H9 (cell line): ENCODE measurements at places on chromosomes 13 and 19.
A peak's percentile ranks its signal among the peaks of the same experiment; 100 is the strongest.

DNA sequence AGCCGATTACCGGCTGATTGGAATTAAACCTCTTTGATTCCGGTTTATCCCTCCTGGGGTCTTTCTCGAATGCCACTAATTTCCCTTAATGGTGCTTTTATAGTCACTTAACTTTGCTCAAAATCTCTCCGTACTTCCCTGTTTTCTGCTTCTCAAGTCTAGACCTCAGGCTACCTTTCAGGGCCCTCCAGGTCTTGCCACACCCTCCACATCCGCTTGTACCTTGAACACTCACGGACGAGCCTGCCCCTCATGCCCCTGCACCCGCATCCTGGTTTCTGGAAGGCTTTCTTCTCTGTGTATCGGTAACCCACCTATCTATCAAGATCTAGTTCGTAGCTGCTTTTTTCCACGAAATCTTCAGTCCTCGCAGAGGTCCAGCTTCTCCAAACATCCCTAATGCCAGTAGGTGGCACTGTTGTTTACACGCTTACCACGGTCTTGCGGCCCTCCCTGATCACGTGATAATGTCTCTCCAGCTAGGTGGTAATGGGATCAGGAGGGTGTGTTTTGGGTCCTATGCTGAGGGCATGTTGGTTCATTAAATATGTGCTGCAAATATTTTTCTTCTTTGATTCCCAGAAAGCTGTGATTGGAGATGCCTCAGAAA is 13.8 kb downstream of the ATP12A start:
- DNase-seq, result peak; percentile 82

GRCh38 chr13:73210218-73210883 is 151.5 kb downstream of the KLF5 start:
- DNase-seq, result no peak

DNA sequence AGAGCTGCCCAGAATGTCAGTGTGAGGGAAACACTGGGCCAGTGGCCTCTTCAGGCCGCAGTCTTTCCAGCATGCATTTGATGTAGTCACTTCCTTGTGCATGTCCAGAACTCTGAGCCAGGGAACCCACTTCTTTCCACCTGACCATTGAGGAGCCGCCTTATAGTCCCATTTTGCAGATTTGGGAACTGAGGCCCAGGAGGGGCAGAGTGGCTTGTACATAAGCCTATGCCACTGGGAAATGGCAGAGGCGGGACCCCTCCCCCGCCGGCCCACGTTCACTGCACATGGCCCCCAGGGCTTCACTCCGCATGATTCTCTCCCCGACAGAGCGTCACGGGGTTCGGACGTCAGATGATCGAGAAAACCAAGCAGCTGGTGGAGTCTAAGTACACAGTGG is 5.6 kb upstream of the SPIB start:
- no peak for DNase-seq

- no peak for DNase-seq
These were observed 91.3 kb downstream of the KCNRG start for GRCh38 chr13:50106559-50106958.

GRCh38 chr13:93173654-93174053 is 53.0 kb upstream of the GPC6 start:
- no peak for DNase-seq

GRCh38 chr13:100880166-100880565 is 205.6 kb upstream of the TMTC4 start:
- no peak for DNase-seq

DNA sequence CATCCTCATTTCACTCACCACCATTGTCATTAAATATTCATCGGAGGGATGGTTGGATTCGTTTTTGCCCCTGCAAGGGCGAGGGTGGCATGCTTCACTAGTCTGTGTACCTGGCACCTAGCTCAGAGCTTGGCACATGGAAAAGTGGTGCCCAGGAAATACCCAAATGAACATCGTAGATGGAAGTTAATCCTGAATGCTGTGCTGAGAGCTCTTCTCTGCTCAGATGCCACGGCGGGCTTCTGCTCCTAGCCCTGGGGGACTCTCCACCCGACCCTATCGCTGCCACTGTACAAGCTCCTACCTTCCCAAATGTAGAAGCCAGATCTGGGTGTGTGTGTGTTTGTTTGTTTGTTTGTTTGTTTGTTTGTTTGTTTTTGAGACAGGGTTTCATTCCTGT is 113.0 kb upstream of the ZNF507 start:
- no peak for DNase-seq

GRCh38 chr19:31485472-31485871 is 136.2 kb upstream of the TSHZ3 start:
- no peak for DNase-seq

- DNase-seq, result no peak
These were observed 329.5 kb downstream of the ATP8A2 start for GRCh38 chr13:25701304-25701703.

DNA sequence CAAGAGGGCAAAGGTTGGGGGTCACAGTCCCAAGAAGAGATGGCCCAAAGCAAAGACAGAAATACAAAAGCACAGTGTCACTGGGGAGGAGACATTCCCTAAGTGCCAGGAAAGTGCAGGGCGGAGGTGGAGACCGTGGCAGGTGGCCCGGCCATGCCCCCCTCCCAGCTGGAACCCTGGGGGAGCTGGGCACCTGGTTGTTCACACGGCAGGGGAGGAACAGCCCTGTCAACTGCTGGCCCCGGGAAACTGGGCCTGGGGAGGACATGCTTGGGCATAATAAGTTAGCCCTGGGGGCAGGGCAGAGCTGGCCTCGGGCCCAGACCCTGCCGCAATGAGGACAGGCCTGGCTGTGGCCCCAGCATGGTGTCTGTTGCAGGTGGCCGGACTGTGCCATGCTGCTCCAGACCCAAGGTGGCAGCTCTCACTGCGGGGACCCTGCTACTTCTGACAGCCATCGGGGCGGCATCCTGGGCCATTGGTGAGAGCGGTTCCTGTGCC is 7.4 kb downstream of the HPN start:
- DNase-seq, result peak; percentile 25

- no peak for DNase-seq
These were observed 373 bp downstream of the TNFAIP8L1 start for GRCh38 chr19:4639531-4640246.

- no peak for DNase-seq
These were observed 8.2 kb upstream of the DHDH start for GRCh38 chr19:48925240-48925843.

GRCh38 chr13:73820688-73821087 is 313.5 kb downstream of the KLF12 start:
- DNase-seq, result no peak

DNA sequence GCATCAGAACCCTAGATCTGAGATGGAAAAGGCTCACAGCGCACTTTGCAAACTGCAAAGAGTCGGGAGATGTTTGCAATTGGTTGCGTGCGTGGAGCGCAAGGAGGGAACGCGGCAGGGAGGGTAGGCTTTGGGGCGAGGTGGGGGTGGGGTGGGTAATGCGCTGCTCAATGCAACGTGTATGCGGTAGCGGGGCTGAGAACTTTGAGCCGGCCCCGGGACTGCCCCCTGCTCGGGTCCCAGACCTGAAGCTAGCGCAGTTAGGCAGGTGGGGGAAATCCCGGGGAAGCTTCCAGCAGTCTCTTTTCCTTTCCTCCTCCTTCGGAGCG is 971 bp downstream of the FOSB start:
- no peak for DNase-seq

DNA sequence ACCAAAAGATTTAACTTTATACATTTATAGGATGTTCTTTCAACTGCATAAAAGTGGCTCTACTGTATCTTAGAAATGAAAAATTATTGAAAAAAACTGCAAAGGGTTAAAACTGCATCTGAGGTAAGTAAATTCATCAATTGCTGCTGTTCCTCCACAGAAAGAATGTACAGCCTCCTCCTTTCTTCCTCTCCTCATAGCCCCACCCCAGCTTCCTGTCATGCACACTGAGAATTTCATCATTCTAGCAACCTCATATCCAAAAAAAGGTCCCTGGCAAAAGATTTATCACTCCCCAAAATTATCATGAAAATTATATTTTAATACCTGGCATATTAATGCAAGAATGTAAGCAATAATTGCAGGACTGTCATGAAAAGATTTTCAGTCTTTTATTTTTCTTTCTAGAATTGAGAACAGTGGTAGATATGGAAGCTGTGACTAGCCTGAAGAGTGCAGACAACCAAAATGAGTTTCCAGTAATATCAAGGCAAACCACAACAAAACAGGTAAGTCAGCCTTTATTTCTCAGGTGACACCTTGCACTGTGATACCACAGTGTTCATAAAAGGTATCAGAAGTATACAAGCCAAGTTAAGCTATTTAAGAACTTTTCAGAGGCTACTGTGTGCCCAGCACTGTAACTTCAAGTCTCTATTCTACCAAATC is 110.8 kb downstream of the SUCLA2 start:
- no peak for DNase-seq

DNA sequence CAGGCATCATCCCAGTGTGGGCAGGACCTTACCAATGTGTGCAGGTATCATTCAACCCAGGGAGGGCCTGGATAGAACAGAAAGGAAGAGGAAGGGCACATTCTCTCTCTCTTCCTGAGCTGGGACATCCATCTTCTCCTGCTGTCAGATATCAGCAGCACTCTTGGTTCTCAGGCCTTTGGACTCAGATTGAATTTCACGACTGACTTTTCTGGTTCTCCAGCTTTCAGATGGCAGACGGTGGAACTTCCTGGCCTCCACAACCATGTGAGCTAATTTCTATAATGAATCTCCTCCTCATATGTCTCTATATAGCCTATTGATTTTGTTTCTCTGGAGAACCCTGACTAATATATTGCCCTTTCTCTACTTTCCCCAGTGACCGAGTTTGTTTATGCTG is 77.3 kb downstream of the OLFM4 start:
- DNase-seq, result no peak

DNA sequence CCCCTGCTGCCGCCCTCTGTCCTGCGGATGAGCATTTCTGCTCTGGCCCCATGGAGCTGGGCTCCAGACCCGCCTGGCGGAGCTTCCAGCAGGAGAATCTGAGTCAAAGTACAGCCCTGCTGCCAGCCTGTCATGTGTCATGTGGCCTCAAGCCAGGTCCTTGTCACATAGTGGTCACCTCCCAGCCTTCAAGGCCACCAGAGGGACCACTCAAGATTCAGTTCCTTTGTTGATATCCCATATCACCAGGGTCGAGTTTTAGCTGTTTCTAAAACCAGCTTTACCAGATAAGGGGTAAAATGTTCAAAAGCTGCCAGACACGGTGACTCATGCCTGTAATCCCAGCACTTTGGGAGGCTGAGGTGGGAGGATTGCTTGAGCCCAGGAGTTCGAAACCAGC is 13.4 kb downstream of the THOP1 start:
- no peak for DNase-seq

GRCh38 chr19:11814700-11815035 is 595 bp downstream of the ZNF440 start:
- peak; percentile 24 for DNase-seq

DNA sequence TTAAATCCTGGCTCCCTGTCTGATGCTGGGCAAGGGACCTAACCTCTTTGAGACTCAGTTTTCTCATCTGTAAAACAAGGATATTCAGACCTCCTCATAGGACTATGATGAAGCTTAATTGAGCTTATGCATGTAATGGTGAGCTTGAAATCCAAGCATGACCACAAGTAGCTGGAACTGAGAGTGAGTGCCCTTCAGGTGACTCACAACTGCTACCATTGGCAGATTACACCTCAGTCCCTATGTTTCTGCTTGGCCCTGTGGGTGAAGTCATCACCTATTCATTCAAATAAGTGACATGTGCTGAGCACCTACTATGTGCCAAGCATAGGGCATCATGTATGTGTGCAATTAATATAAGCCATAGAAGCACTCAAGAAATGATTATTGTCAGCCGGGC is 25.7 kb downstream of the NOVA2 start:
- DNase-seq, result no peak

GRCh38 chr13:43698758-43699157 is 88.0 kb downstream of the ENOX1 start:
- DNase-seq, result no peak

DNA sequence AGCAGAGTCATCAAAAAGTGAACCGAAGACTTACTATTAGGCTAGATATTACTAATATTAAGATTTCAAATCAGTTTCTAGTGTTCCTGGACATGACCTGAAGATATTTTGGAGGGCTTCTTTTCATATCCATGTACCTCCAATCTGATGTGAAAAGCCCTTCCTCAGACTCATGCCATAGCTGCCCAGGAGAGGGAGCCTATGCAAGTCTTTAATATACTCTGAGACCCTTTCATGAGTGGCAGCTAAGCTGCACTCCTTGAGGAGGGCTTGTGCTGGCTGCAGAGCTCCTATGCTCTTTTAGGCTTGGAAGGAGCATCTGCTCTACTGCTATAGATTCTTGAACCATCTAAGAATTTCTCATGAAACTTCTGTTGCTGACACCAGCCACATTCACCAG is 715.3 kb downstream of the OLFM4 start:
- DNase-seq, result no peak

DNA sequence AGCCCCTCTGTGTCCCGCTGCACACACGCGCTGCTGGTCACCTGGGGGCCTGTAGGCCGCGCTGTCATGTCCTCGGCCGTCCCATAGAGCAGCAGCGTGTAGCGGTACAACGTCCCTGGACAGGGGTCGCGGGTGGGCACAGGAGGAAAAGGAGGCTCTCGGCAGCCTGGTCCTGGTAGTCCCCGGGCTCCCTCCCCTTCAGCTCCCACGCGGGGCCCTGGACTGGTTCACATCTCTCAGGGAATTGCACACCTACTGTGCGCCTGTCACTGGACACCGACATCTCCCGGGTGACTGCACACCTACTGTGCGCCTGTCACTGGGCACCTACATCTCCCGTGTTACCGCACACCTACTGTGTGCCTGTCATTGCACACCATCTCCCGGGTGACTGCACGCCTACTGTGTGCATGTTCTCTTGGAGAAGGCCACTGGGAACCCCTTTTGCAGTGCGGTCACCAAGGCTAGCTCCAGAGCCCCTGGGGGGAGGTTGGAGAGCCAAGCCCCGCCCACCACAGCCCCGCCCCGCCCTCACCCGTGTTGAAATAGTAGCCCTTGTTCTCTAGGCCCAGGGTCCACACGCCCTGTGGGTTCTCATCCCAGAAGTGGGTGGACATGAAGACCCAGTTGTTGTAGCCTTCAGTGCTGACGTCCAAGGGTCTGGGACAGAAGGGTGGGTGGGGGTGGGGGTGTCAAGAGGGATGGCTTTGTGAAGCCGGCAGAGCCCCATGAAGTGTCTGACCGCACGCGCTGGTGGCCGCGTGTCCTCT is 3.5 kb upstream of the C19orf25 start:
- no peak for DNase-seq

DNA sequence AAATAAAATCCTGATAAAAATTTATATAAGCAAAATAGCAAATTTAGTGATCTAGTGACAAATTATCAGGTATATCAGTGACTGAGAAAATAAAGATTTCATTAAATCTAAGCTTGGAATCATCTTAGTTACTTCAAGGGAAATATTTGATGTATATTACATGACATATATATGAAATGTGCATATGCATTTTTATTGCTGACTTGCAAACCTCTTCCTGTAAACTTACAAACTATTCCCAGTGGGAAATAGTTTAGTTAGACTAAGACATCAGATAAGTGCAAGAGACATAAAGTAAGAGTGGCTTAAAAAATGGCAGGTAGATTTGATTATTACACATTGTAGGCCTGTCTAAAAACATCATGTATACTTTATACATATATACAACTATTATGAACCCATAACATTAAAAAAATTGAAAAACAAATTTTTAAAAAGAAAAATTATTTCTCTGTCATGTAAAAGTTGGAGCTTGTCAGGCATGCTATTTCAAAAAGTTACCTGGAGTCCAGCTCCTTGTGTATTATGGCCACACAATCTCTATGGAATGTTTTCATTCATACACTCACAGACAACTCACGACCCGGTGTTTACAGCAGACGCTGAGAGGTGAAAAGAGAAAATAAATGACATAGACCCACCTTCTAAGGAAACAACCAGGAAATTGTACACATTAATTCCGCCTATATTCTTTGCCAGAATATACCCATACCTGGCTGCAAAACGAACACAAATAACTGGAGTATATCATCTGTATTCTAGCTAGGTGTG is 724.5 kb downstream of the SLITRK6 start:
- DNase-seq, result no peak
